Activated CD8-positive, alpha-beta T cell treated with anti-CD3 and anti-CD28 coated beads for 36 hours (primary cell): ENCODE measurements at places on chromosomes 2 and 18. TPM values are rescaled to one million over a fixed set of nuclear protein-coding genes. Genes with fewer than 3 reads are reported as not detected.

CRYGD gene
- total RNA-seq = not detected

- no peak overlapping the region for H3K27ac ChIP-seq
- H3K4me3 ChIP-seq = no peak overlapping the region
- no peaks in the 10 kb centered on the region for H3K27me3 ChIP-seq
- no peak for DNase-seq
- H3K4me1 ChIP-seq = no peaks in the 10 kb centered on the region
- no peaks in the 10 kb centered on the region for H3K36me3 ChIP-seq
Observed at GRCh38 chr2:114714313-114714712, 271.9 kb downstream of the DPP10 start.

- H3K36me3 ChIP-seq = peaks cover 29% of the 10 kb centered on the region
- no peak for DNase-seq
- H3K4me3 ChIP-seq = no peak overlapping the region
- no peak overlapping the region for H3K27ac ChIP-seq
Observed at GRCh38 chr2:226845386-226846116, 9.7 kb downstream of the RHBDD1 start.

DNA sequence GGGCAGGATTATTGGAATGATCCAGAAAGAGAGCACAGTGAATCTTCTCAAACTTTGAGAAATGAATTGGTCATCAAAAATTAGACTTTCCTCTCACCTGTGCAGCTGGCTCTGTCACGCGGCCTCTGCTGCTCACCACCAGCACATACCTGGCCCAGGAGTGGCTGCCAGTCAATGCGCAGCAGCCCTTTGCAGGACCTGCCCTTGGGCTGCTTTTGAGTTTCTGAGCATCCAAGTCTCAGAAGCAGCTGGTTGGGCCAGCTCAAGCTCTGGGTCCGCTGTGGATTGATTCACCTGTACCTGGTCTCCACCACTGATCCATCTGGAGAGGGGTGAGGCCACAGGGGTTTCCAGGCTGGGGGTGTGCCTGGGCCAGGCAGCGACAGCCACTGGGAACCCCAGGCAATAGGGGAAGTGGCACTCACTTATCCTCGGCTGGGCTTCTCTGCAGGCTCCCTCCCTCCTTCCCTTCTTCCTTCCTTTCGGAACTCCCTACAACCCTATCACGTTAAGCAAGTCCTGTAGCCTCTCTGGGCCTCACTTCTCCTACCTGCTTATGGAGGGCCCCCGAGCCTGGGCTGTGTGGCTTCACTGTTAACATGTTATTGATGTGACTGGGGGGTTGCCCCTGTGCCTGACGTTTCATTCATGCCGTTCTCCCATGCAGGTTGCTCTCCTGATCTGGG, 48.1 kb downstream of the SH3BP4 start:
- H3K36me3 ChIP-seq = no peaks in the 10 kb centered on the region
- H3K27ac ChIP-seq = no peak overlapping the region
- H3K4me1 ChIP-seq = no peaks in the 10 kb centered on the region
- no peak overlapping the region for H3K4me3 ChIP-seq
- H3K27me3 ChIP-seq = no peaks in the 10 kb centered on the region

DNA sequence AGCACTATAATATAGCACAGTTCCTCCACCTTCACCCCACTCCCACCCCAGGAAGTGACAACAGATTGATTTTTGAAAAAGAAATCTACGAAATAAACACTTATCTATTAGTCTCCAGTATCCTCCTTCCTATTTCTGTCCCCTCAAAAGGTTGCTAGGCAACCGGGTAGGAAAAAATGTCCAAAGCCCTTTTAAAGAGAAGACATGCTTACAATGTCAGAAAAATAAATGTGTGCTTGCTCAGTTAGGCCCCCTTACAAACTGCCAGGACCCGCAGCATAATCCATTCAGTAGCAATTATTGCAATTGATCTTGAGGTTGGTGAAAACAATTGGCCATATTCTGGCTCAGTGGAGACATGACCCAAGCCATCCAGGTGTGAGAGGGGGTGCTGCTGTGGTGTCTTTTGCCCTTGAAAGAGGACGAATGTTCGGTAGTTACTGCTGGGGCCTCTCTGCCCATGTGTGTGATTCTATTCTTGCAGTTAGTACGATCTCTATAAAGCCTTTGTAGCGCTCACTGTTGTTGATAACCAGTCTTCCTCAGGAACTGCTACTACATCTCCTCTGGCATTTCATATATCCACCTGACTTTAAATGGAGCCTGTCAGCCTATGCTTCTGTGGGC, 144.3 kb downstream of the MYO3B start:
- peaks cover 12% of the 10 kb centered on the region for H3K27me3 ChIP-seq
- no peaks in the 10 kb centered on the region for H3K4me1 ChIP-seq
- no peaks in the 10 kb centered on the region for H3K36me3 ChIP-seq
- DNase-seq = no peak

GRCh38 chr2:205024822-205025518, 479.7 kb downstream of the PARD3B start:
- H3K4me3 ChIP-seq = no peak overlapping the region
- H3K27ac ChIP-seq = no peak overlapping the region
